ENCODE measurements at places on chromosomes 4 and X.

DNA sequence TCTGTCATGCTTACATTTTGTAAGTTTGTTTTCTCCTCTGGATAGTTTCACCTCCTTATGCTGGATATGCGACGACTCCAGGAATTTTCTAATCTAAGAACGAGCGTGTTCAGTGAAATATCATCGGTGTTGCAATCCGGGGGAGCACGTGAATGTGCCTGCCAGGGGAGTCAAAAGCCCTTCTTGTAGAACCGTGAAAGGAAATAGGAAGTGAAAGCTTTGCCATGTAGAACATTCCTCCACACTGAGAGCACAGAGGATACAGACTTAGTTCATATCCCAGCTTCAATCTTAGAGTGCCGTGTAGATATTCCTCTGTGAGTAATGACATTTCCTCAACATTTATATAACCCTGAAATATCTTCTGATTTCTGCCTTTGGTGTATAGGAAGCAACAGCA is 121.2 kb downstream of the VEGFC start:
- DNase-seq: no peak

GRCh38 chrX:22345884-22346283 is 73.2 kb downstream of the CBLL2 start:
- DNase-seq: no peak

GRCh38 chr4:71830497-71831190 is 46.8 kb upstream of the GC start:
- DNase-seq: no peak

DNA sequence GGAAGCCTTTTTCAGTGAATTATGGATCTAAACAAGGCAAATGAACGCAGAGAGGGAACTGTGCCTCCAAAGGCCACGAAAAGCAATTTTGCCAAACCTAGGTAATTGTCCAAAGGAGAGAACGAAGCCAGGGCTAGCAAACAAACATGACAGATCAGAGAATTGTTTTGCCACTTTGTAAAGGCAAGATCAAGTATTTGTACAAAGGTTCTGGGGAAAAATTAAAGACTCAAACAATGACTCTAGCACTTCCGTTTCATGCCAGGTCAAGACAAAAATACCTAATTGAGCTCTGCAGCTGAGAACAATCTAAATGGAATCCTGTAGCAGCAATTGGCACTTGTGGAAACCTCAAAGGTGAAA is 8.5 kb downstream of the RBM47 start:
- DNase-seq: no peak

- no peak for DNase-seq
These were observed 29.0 kb downstream of the F9 start for GRCh38 chrX:139559383-139560042.

GRCh38 chrX:107849747-107850421 is 24.2 kb downstream of the MID2 start:
- no peak for DNase-seq

GRCh38 chr4:153322791-153323190 is 21.7 kb upstream of the MND1 start:
- no peak for DNase-seq

DNA sequence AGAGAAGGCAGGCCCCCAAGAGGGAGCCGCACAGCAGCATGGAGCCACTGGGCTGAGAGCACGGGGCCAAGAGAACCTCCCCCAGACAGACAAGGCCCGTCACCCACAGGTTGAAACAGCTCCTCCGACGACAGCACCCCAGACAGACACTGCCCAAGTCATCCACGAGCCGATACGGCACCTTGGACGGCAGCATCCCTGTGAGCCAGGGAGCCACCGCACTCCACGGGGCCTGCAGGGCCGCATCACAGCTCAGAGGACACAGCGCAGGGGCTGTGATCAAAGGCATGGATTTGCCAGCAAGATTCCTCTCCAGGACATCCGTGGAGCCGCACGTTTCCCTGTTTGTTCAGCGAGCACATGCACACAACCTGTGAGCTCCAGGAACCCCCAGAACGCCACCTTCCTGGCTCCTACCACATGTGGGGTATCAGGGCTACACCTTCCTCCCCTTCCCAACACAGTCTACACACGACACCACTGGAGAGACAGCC is 3.9 kb downstream of the CTBP1 start:
- peak; percentile 13 for DNase-seq

- DNase-seq: no peak
These were observed 755 bp downstream of the ANKRD17 start for GRCh38 chr4:73257651-73258435.

GRCh38 chrX:150100261-150100660 is 162.0 kb upstream of the EOLA2 start:
- no peak for DNase-seq

DNA sequence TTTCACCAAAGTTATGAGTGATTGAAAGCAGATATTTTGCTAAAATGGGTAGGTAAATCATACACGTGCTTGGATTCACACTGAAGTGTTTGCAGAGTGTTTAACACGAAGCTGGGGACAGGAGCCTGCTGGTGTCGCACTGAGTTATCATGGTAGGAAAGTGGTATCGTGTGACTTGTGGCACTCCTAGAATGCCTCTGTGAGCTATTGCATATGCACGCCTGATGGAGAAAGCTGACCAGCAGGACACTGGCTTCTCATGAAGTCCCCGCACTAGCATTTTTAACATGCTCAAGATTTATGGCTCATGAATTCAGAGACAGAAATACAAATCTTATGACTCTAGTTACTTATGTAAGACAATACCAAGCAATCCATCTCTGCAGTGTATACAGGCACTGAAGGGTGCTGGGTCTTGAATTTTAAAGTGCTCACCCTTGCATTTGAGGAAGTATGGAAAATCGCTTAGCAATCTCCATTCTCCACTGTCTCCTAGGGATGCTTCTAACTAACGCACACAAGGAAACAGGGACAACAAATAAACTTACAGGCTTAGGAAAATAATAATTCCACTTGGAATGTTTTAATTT is 19.8 kb downstream of the VCX3B start:
- no peak for DNase-seq

GRCh38 chrX:12269484-12269883 is 131.2 kb downstream of the FRMPD4 start:
- DNase-seq: no peak

DNA sequence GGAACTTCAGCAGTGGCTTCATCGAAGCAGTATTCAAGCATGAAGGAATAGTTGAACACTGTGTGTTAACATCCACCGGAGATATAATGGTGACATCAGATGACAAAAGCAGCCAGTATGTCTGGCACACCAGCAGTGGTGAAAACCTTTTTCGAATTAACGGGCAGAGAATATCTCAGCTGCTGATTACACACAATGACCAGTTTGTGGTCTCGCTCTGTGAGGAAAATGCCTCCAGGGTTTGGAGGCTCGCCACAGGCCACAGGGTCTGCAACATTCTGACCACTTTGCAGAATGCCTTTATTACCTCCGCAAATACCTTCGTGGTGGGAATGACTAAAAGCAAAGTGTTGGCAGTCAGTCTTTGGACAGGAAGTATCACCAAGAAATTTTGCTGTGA is 201.5 kb downstream of the NWD2 start:
- no peak for DNase-seq
